ENCODE measurements at places on chromosomes 6 and 20.

DNA sequence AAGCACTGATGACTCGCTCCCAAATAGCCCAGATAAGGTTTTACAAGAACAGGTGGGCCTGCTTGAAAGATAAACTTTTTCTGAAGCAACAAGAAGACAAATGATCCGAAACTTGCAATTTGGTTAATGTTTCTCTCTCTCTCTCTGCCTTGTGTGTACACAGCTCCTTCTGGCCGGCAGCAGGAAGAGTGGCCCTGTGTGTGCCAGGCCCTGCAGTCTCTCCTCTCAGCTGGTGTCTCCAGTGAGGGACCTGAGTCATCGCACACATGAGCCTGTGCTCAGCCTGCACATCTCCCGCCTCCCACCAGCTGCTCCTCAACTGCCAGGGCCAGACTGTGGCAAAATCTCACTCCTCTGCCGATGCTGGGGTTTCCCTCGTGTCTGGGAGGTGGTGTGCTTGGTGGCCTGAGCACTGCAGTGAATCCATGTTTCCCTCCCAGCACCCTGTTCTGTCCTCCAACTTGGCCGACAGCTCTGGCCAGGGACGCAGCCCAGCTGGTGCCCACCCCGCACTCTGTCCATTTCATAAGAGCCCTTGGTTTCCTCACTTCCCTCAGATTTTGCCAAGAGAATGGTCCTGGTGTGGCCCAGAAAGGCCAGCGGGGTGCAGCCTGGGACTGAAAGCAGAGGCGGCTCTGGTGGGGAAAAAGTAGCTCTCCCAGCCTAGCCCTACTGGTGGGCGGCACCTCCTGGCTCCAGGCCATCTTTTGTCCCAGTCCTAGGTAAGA is 49.4 kb downstream of the ERMARD start:
- DNase-seq: no peak

DNA sequence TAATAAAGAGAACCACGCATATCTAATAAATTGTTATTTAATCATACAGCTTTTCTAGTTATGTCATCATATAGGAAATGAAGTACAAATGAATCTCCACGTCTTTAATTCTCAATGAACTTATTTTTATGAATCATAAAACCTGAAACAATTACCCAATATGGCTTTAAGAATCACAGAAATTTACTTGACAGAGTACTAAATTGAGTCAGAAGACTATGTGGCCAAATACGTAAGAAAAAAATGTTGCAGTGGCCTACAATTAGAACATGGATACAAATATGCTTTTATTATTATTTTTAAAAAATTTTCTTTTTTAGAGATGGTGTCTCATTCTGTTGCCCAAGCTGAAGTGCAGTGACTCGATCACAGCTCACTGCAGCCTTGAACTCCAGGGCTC is 584.7 kb upstream of the SLC35B3 start:
- DNase-seq: no peak

- DNase-seq: no peak
Observed at GRCh38 chr20:37822141-37822601, 80.8 kb upstream of the VSTM2L start.

DNA sequence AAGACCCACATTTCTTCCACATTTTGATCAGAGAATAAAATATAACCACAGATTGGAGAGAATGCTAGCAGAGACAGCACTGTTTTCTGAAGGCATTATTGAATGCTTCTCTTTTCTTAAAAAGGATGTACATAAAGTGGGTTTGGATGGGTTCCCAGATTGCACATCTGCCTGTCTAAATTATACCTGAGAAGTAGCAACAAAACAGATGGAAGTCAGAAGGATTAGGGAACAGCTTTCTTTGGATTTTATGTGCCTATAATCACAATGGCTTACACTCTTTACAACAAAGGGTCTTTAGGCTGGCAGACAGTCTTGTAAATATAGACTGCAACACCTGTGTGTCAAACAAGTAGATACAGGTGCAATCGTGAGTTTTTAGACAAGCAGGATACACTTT is 622.2 kb upstream of the MANEA start:
- DNase-seq: no peak

- no peak for DNase-seq
Observed at GRCh38 chr20:2816583-2817340, 598 bp downstream of the TMEM239 start.

DNA sequence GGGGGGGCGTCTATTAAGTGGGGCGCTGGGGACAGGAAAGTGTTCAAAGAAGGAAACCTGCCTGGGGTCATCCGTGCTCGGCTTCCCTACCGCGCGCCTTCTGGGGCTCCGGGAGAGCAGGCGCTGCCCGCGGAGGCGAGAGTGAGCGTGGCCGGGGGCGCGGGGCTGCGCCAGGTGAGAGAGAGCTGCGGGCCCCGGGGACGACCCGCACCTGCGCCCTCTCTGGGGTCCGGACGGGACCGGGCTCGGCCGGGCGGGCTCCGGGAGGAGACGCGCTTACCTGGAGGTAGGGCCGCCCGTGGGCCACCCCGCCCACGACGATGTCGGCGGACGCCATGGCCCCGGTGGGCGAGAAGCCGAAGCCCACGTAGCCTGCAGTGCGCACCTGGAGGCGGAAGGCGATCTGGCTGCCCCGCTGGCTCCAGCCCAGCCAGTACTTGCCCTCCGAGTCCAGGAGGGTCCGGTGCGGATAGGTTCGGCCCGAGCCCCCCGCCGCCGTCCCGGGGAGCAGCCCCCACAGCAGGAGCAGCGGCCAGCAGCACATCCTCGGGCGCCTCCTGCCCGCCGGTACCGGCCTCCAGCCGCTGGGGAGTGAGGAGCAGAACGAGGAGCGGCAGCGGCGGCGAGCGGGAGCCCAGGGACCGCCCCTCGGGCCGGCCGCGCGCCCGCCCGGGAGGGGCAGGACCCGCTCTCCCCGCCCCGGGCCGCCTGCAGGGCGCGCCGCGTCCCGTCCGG is at the start of gene MOXD1:
MOXD1 (minus strand) TSS at position 593 of the 735 bp plus-strand sequence; CDS start at position 544, 49 bp downstream.
- DNase-seq: no peak

DNA sequence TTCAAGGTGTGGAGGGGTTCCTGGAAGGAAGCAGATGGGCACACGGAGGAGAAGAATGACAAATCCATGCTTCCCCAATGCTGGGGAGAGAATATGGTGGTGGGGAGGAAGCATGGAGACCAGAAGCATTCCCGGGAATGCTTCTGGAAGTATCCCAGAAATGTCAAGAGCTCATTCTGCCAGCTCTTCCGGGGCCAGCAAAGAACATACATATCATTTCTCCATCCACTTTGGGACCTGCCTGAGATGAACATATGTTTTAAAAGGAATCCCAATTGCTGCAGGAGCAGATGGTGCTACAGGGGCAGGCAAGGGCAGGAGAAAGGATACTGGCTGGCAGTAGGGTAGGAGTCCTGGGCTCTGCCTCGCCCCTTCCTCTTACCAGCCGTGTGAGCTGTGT is 37.9 kb upstream of the CCDC167 start:
- no peak for DNase-seq

DNA sequence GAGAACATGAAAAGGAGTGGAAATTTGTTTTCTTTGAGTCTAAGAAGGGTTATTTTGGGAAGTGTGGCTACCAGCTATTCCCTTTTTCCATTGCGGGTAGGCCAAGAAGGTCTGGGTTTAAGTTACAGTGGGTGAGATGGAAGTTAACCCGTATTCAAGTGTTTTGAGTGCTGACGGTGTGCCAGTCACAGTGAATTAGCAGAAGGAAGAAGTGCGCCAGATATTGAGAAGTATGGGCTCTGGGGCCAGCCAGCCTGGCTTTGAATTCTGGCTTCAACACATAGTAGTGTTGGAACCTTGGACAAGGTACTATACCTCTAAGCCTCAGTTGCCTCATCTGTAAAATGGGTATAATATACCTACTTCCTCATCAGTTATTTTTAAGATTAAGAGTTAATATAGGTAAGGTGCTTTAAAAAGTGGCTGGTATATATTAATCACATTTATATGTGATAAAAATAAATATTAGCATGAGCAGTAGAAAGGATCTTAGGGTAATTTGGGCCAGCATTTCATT is 16.3 kb downstream of the ZNF76 start:
- DNase-seq: no peak

DNA sequence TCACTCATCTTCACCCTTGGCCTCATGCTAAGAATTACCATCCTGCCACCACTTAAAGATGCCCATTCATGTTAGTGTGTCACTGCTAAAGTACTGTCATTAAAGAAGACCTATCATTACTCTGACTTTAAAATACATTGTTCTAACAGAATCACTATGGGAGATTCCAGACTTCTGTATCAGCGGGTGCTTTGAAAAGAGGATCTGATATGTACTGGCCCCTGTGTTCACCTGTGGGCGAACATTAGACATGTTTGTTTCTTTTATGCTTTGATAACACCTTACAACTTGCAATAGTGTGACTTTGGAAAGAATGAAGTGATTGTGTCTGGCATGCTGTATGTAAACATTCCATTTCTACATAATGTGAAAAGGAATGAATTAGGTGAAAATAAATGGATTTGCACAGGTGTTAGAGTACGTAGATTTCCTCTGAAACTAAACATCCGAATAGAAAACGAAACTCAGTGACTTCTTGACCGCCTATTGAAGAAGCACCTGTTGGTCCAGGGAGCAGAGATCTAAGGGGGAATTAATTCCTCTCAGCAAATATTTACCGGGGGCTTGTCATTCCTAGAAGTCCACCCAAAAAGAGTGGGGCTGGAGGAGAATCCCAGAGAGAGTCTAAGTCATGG is 132.3 kb downstream of the CARMIL1 start:
- no peak for DNase-seq

Data from activated CD4-positive, alpha-beta T cell treated with anti-CD3 and anti-CD28 coated beads, Interleukin-2, Interleukin-6, amounts not matched to agents 100 ng/mL and 50 ng/mL, durations not matched to agents 16 hours and 8 hours (primary cell).